Right lobe of liver (tissue), 6 donors: ENCODE measurements at places on chromosomes 5 and 9. TPM values are rescaled to one million over a fixed set of nuclear protein-coding genes. Genes with fewer than 3 reads are reported as not detected.

SLC1A1 gene
- 40.2 TPM for total RNA-seq

F12 gene
- total RNA-seq, result 518 TPM

DCANP1 gene
- not detected for total RNA-seq

AGXT2 gene
- total RNA-seq, result 56.7 TPM

PAX5 gene
- total RNA-seq, result not detected

- peaks cover 13% of the 10 kb centered on the region for H3K4me1 ChIP-seq
- no peak overlapping the region for H3K4me3 ChIP-seq
- H3K27me3 ChIP-seq, result no peaks in the 10 kb centered on the region
- no peak overlapping the region for H3K27ac ChIP-seq
- DNase-seq, result peak; percentile 7
Observed at GRCh38 chr9:135247227-135247930, 159.9 kb downstream of the OLFM1 start.

- no peak for DNase-seq
- H3K4me1 ChIP-seq, result no peaks in the 10 kb centered on the region
- H3K4me3 ChIP-seq, result no peak overlapping the region
- no peaks in the 10 kb centered on the region for H3K36me3 ChIP-seq
- H3K27ac ChIP-seq, result no peak overlapping the region
Observed at GRCh38 chr9:19423163-19423562, 14.4 kb downstream of the ACER2 start.

DNA sequence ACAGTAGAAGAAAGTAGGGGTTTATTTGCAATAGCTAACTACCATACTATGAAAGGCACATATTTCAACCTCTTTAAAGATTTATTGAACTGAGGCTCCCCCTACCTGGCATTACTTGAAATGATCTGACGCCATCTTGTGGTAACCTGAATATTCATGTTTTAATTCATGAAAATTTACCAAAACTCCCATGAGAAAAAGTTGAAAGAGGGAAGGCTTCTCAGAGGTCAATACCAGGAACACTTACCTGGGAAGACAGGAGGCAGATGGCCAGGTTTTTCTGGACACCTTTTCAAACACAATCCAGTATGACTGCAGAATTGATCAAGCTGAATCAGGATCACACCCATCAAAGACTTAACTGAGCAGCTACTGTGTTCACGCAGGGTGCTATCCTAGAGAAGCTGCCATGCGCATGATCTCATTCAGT lies 9.4 kb downstream of the PRELID2 start:
- no peak overlapping the region for H3K4me3 ChIP-seq
- H3K4me1 ChIP-seq, result peaks cover 19% of the 10 kb centered on the region
- no peak for DNase-seq
- no peaks in the 10 kb centered on the region for H3K27me3 ChIP-seq

DNA sequence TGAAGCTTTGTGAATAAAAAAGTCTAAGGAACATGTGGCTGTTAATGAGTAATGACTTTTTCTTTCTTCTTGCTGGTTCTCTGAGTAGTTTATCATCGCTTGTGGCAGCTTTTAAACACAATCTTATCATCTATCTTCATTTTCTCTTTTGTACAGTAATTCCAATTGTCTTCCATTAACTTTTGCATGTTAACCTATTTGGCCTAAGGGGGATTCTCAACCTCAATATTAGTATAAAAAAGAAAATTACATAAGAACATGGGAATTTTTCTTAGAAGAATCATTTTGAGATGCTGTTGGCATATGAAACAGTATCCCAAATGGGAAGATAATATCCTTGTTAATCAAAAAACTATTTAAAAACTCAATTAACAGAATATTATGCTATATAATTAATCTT lies 179.7 kb upstream of the GPR151 start:
- H3K27me3 ChIP-seq, result no peaks in the 10 kb centered on the region
- no peak for DNase-seq
- H3K27ac ChIP-seq, result no peak overlapping the region
- H3K4me1 ChIP-seq, result no peaks in the 10 kb centered on the region
- H3K36me3 ChIP-seq, result no peaks in the 10 kb centered on the region

GRCh38 chr9:21429191-21429590 lies 11.0 kb upstream of the IFNA1 start:
- H3K4me1 ChIP-seq, result no peaks in the 10 kb centered on the region
- DNase-seq, result no peak
- no peak overlapping the region for H3K4me3 ChIP-seq
- no peaks in the 10 kb centered on the region for H3K36me3 ChIP-seq
- no peak overlapping the region for H3K27ac ChIP-seq

- no peak overlapping the region for H3K27ac ChIP-seq
- no peaks in the 10 kb centered on the region for H3K27me3 ChIP-seq
- no peaks in the 10 kb centered on the region for H3K4me1 ChIP-seq
- no peak for DNase-seq
Observed at GRCh38 chr9:20570087-20570486, 52.2 kb downstream of the MLLT3 start.
